ENCODE measurements at places on chromosomes 3 and 15.

- DNase-seq = no peak
These were observed 43.6 kb upstream of the KY start for GRCh38 chr3:134694466-134694865.

GRCh38 chr3:47121409-47121808 is 42.5 kb downstream of the SETD2 start:
- DNase-seq = no peak

DNA sequence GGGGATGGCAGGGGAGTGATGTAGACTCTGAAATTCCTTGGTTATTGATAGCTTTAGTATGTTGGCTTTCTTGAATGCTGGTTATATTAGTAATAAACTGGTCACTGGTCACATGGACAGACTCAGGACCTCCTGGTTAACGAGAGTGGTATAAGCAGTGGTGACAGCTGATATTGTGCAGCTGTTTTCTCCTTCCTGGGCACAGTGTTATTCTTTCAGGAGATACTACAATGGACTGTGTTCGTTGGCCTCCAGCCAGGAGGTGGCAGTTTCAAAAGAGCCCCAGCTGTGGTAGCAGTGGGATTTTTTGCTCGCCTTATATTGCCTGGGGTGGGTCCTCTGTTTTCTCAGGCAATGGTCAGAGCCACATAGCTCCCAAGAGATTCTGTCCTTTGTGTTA is 181.6 kb upstream of the RBMS3 start:
- no peak for DNase-seq

DNA sequence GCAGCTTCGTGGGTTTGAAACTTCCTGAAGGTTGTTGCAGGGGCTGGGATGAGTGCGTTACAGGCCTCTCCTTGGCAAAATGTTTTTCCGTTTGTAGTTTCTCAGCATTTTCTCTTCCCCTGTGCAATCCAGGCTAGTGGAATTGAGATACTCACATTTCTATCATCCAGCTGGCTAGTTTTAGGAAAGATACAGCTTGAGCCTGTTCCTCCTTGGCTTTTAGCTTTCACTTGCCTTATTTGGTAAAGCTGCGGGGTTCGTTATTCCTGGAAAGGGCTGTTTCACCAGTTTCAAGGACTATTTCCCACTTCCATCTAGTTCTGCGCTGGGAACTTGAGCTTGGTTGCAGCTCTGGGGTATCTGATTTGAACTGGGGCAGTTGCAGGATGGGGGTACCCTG is 90.3 kb downstream of the ITPR1 start:
- no peak for DNase-seq

- no peak for DNase-seq
These were observed 131.2 kb upstream of the SMAD3 start for GRCh38 chr15:66933932-66934867.
